ENCODE measurements at places on chromosomes 16 and 17.

DNA sequence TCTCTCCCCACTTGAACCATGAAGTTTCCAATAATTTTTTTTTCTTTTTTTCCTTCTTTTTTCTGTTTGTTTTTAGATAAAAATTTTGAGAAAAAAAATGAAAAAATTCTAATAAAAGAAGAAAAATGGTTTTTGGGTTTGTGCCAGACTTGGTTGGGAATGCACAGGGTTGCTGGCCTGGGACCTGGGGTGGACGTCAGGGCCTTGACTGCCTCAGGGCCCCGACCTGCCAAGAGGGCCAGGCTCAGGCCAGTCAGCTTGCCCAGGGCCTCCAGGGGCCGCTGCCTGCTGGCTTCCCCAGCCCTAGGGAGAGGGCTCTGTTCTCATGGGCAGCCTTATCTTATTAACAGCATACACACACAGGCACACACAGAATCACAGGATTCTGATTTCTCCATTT is 6.5 kb downstream of the TBX6 start:
- no peak for DNase-seq

GRCh38 chr17:74740173-74740572 is 3.1 kb downstream of the RAB37 start:
- no peak for DNase-seq

DNA sequence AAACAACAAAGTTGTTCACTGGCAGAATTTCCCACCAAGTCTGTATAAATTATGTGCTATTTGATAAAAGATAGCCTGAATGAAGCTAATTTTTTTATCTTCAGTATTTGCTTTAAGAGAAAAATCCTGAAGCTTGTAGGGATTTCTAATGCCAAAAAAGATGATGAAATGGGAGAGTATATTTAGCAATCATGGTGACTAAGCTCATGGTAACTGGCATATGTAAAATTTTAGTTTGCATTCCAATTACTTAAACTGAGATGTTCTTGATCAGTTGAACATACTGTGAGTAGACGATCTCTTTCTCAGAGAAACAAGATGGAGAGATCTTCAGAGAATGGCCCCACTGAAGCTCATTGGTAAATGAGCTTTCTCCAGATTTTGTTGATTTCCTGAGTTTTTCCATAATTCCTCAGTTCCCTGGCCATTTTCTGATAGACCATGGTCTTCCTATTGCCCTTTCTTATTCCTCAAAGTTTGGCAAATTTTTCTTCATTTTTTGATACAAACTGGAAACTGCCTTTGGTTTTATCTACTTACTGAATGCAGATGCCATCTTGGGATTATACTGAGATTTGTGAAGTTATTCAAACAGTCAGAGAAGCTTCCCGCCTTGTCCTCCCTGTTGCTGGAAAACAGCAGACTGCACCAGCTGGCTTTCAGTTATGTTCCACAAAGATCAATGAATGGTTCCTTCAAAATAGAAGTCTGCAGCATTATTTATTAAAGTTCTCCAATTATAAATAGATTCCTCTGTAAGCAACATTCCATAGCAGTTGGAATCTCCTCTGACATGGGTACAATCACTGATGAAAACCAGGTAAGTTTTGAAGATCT is 68.3 kb upstream of the ALOX12 start:
- no peak for DNase-seq

DNA sequence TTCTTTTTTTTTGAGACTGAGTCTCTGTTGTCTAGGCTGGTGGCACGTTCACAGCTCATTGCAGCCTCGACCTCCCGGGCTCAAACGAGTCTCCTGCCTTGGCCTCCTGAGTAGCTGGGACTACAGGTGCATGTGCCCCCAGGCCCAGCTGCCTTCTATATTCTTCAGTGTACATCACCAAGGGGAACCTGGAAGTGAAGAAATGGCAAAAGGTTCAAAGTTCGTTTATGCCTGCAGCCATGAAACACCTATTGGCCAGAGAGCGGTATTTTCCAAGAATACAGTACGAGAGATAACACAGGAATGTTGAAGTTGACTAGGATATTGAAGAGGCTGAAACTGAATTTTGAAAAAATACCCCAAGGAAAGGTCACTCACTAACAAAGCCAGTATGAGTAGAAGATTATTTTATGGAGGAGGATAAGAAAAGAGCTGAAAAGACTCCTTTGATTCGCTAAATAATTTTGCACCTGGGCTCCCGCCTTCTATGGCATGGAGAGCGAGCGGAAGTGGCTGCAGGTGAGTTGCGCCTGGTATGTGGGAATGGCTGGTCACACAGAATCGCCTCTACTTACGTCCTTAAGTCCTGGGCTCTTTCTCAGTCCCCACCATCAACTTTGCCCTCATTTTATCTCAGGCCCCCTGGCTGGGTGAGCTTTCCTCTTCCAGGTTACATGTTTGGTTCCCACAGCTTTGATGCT is 9.8 kb downstream of the ST6GALNAC1 start:
- no peak for DNase-seq

GRCh38 chr16:27251541-27252205 is 16.9 kb downstream of the NSMCE1 start:
- DNase-seq, result no peak

GRCh38 chr17:14733376-14733775 is 432.5 kb downstream of the HS3ST3B1 start:
- no peak for DNase-seq

DNA sequence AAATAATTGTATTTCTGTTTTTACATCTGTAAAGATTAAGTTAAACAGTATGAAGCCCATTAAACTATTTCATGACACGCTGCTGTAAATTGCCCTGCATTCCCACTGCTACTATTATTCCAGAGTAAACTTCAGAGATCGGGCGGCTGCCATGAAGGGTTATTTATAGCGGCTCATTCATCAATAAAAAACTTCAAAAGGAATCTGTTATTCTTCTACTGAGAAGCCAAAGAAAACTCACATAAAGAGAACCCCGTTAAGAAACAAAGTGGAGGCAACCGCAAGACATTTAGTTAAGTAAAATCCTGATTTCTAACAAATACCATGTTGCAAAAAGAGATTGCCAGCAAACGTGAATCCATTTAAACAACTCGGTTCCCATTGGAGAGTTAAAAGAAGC is 16.4 kb downstream of the FOXL1 start:
- DNase-seq, result no peak

DNA sequence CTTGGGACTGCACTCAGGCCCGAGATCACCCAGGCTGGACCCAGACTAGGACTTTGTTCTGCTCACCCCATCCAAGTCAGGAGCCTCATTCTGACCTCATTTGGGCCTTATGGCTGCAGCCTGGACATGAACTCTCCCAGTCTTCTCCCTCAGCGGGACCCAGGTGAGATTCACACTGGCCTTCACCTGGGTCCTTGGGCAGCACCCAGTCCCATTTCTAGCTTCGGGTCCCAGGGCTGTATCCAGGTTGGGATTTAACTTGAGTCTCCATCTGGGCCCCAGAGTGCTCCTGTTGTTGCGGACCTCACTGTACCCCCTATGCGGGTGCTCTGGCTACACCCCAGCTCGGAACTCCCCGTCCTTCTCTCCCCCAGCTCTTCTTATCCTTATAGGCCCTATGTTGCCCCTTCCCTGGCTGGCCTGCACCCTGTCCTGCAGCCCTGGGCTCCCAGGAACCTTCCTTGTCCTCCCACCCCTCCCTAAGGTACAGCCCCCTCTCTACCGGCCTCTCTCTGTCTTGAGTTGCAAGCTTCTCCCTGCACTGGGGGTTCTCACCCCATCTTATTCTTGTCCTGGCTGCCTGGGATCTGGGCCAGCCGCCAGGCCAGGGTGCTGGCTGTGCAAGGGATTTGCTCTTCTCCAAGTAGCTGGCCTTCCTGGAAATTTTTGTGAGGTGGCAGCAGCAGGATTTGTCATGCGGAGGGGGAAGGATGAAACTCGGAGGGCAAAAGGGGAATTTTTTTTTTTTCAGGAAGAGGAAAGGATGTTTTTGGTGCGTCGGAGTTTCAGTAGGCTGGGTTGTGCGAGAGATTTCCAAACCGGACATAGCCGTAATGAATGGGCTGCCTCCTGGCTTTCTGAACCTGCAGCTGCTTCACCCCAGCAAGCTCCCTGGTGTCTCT is 904 bp downstream of the MAP2K3 start:
- peak; percentile 71 for DNase-seq

GRCh38 chr17:77851921-77852320 is 106.6 kb upstream of the TNRC6C start:
- DNase-seq, result no peak

- DNase-seq, result peak; percentile 57
These were observed 40.5 kb upstream of the KCNJ2 start for GRCh38 chr17:70128727-70129238.

DNA sequence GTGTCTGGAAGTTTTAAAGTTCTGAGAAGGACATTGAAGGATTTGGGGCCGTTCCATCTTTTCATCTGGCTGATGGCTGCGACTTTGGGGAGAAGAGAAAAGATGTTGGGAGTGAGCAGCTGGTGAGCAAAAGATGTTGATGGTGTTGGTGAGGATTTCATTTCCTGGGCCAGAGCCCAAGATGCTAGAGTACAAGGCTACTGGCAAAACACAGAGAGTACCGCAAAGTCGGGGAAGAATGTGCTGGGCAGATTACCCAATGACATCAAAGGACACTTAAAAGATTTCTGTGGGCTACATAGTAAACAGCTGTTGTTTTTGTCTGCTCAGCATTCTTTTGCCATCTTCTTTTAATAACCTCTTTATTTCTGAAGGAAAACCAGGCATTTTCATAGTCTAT is 49.4 kb upstream of the GAS7 start:
- DNase-seq, result no peak

DNA sequence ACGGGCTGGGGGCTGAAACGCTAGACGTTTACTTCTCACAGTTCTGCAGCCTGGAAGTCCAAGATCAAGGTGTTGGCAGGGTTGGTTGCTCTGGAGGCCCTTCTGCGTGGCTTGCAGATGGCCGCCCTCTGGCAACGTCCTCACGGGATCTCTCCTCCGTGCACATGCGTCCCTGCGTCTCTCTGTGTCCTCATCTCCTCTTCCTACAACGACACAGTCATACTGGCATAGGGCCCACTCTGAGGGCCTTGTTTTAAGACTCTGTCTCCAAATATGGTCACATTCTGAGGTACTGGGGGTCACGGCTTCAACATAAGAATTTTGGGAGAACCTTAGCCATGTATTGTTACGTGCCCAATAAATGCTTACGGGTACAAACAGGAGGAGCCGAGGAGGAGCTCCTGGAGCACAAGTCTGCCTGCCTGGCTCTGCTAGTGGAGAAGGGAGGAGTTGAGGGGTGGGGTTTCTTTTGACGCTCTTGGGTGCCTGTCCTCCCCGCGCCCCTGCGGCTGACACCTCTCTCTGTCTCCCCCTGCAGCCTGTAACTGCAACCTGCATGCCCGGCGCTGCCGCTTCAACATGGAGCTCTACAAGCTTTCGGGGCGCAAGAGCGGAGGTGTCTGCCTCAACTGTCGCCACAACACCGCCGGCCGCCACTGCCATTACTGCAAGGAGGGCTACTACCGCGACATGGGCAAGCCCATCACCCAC is 141.1 kb downstream of the NTN1 start:
- DNase-seq, result no peak

DNA sequence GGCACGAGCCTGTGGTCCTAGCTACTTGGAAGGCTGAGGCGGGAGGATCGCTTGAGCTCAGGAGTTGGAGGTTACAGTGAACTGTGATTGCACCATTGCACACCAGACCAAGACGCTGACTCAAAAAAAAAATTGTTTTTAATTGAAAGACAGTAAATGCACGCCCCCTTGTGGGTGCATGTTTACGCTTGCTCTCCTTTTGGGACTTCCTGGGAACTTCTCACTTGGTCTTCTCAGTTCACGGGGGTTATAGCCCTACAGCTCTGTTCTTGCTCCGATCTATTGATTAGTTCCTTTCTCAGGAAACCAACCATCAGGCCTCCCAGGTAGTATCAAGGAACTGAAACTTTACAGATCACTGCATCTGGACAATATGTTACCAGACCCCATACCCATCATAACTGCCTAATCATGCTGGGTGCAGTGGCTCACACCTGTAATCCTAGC is 14.2 kb upstream of the RIPOR1 start:
- peak; percentile 84 for DNase-seq

DNA sequence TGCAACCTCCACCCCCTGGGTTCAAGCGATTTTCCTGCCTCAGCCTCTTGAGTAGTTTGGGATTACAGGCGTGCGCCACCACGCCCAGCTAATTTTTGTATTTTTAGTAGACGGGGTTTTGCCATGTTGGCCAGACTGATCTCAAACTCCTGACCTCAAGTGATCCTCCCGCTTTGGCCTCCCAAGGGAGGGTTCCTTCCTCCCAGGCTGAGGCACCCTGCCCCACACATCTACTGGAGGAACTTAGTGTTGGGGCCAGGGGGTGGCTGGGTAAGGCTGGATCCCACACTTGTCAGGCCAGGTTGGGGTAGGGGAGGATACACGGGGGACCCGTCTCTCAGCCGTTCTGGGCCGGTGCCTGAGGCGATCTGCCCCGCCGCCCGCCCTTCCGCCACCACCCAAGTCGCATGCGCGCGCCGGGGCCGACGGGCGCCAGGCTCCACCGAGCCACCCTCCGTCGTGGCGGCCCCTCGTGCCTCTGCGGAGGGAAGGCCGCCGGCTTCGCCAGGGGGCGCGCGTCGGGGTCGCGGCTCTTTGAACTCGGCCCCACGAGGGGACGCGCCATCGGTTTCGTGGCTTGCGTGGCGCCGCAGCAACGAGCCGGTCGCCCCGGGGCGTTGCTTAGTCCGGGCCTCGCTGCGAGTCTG is 15.9 kb downstream of the GRB7 start:
- DNase-seq, result peak; percentile 34

DNA sequence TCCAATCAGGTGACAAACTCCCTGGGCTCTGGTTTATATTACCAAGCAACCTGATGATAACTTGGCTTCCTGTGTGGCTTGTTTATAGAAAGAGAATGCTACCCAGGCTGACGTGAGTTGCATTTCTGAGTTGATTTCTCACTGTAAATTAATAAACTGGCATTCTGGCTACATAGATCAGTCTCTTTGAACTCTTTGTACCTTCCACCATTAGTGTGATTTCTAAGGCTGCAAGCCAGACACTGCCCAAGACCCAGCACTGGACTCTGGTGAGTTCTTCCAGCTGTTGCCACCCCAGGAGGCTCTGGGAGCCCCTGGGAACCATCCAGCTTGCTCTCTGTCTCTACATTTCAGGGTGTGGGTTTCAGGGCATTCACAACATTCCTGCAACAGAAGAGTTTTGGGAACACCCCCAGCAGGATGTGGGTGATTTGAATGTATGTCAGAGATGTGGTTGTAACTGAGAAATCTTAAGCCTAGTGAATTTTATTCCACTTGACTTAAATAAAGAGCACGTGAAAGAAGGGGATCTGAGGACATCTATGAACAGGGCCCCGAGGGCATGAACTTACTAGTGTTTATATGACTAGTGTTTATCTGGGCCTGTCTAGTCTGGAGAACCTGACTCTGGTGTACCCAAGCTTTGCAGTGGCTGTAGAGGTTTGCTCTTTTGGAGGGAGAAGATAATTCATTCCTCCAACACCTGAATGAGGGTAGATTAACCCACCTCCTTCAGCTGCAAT is 30.3 kb upstream of the LRRC37A start:
- no peak for DNase-seq

- peak; percentile 2 for DNase-seq
These were observed 87.3 kb downstream of the TMEM100 start for GRCh38 chr17:55635253-55635914.

- peak; percentile 31 for DNase-seq
These were observed 2.6 kb downstream of the PCGF2 start for GRCh38 chr17:38745545-38745944.

- no peak for DNase-seq
These were observed 41.2 kb downstream of the EMP2 start for GRCh38 chr16:10539236-10539635.

Measured in lung microvascular endothelial cell (primary cell).